ENCODE measurements at places on chromosomes 16 and 17.

DNA sequence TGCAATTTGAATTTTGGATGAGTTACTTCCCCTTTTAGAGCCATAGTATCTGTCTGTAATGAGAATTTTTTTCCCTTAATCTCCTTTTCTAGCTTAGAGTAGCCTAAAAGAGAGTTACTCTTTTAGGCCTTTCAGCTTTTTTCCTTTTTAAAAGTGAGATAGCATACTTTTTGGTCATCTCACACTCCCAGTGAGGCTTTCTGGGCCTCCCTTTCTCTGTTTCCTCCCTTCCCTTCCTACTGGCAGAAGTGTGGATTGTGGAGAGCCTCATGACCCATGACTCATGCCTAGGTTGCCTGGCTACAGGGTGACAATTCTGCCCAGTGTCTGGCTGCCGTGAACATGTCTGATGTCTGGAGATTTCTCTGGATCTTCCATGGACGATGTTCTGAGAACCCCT, 15.2 kb downstream of the KRT23 start:
- H3K4me3 ChIP-seq = no peak overlapping the region
- H3K4me1 ChIP-seq = no peaks in the 10 kb centered on the region
- H3K36me3 ChIP-seq = no peaks in the 10 kb centered on the region
- no peak overlapping the region for H3K27ac ChIP-seq
- peaks cover 4% of the 10 kb centered on the region for H3K27me3 ChIP-seq
- peak; percentile 68 for DNase-seq

DNA sequence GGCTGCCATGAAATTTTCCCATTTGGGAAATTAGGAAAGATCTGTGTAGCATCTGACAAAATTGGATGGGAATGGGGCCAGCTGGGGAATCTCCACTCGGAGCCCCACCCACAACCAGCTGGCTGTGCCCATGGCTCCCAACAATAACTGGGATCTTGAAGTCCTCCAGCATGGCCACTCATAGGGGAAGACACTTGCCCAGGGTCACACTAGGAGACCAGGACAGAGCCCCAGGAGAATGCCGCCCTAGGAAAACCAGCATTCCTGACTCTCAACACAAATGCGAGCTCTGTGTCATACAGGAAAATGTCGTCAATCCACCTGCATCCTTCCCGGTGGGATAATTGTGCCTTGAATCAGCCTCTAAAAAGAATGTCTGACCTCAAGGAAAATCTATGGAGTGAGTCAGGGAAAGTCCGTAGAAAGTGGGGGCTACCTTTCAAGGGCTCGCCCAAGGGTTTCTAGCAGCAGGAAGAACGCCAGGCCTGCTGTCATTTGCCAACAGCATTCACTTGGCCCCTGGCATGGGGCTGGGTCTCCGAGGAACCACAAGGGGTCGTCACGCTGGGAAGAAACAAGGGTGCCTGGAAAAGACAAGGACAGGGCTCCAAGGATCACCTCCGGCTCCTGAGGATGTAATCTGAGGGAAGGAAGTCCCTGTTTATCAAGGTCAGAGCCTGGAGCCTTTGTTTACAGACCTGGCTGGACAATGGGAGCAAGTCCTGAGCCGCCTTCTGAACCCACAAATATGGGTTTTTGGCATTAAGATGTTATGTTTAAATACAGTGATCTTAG, 15.9 kb downstream of the CDH5 start:
- H3K4me3 ChIP-seq = no peak overlapping the region
- H3K36me3 ChIP-seq = no peaks in the 10 kb centered on the region
- H3K4me1 ChIP-seq = no peaks in the 10 kb centered on the region

DNA sequence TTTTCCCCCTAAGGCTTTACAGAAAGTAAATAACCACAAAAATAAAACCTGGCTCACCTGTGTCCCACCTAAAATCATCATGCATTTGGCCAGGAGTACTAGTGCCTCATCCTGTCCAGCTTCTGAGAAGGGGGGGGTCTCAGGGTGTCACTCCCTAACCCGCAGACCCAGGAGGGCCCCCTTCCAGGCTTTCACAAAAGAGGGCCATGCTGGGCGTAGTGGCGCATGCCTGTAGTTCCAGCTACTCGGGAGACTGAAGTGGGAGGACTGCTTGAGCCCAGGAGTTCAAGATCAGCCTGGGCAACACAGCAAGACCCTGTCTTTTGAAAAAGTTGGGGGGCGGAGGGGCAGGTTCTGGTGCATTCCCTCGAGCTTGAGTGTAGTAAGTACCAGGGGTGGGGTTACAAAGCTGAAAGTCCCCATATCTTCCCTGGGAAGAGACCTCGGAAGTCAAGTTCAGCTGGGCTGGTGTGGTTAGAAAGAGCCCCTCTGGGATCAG, 259.3 kb downstream of the PARN start:
- no peak for DNase-seq
- H3K4me3 ChIP-seq = no peak overlapping the region
- no peak overlapping the region for H3K27ac ChIP-seq
- peaks cover 2% of the 10 kb centered on the region for H3K27me3 ChIP-seq

- H3K36me3 ChIP-seq = no peaks in the 10 kb centered on the region
- no peak for DNase-seq
- no peak overlapping the region for H3K27ac ChIP-seq
- H3K27me3 ChIP-seq = no peaks in the 10 kb centered on the region
- H3K4me3 ChIP-seq = no peak overlapping the region
These were observed 171.6 kb downstream of the ZNF18 start for GRCh38 chr17:11825572-11826209.

DNA sequence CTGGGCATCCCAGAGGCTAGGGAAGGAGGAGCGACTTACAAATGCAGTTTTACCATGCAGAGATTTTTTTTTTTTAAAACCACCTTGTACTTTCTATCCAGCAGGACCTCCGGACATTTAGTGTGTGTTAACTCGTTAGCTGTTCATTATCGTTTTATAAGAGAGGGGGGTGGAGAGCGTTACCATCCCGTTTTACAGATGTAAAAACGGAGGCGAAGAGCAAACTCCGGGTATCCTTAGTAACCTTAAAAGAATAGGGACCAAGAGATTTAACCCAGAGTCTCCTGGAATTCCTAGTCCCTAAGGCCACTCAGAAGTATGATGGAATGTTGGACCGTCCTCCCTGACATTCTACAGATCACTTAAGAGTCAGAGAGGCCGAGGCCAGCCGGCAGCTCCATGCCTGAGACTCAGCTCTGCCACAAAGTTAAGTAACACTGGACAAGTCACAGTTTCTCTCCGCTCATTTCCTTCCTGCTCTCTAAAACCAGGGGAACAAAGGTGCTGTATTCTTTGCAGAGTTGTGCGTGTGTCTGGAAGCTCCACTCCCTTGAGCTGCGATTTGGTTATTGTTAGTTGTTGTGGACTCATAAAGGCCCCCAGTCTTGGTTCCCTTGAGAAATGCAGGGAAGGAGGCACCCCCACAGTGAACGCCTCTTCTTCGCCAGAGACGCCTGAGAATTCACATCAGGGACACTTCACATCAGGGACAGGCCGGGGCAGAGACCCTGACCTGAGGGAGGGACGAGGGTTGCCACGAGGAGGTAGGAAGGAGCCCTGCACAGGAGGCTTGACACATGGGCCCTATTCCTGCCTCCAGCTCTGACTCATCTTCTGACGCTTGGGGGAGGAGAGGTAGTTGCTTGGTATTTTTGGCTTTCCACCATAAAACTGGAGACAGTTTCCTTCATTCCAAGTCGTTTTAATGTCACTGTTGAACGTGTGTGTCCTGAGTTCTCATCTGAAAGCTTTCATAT, 1.2 kb downstream of the DUSP14 start:
- no peaks in the 10 kb centered on the region for H3K4me1 ChIP-seq
- DNase-seq = peak; percentile 44
- peak overlapping the region; percentile 66 for H3K27ac ChIP-seq
- H3K27me3 ChIP-seq = no peaks in the 10 kb centered on the region
- H3K4me3 ChIP-seq = peak overlapping the region; percentile 56

GRCh38 chr17:48307814-48308411, 122.1 kb downstream of the SKAP1 start:
- H3K27me3 ChIP-seq = no peaks in the 10 kb centered on the region
- H3K4me3 ChIP-seq = no peak overlapping the region
- H3K27ac ChIP-seq = no peak overlapping the region

DNA sequence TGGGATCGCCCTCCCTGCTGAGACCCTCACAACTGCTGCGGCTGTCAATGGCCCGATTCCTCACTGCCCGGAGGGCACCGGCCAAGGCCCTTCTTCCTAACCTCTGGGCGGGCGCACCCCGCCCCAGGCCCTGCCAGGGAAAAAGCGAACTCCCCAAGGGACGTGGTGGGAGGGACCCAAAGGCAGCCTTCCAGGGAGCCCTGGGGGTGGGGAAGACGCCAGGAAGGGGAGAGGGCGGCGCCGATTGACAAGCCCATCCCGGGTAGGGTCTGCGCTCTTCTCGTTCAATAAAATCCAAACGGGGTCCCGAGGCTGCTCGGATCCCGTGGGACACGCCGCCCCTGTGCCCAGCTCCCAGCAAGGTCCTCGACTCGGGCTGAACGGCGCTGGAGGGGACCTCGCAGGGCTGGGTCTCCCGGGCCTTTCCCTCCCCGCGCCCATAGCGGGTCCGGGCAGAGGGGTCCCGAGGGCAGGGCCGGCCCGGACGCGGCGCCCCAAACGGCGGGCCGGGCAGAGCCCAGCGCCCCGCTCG, 416 bp downstream of the KIFC3 start:
- no peaks in the 10 kb centered on the region for H3K27me3 ChIP-seq
- peaks cover 1% of the 10 kb centered on the region for H3K36me3 ChIP-seq
- peaks cover 62% of the 10 kb centered on the region for H3K4me1 ChIP-seq
- H3K4me3 ChIP-seq = no peak overlapping the region

All from small intestine (tissue), 16 donors.